ENCODE measurements at places on chromosomes 1 and 21.

- DNase-seq: peak; percentile 63
Measured at GRCh38 chr1:197356723-197357533, 88.9 kb downstream of the CRB1 start.

- peak; percentile 17 for DNase-seq
Measured at GRCh38 chr1:161905269-161905884, 118.3 kb downstream of the OLFML2B start.

- DNase-seq: peak; percentile 93
Measured at GRCh38 chr1:31647106-31647505, 2.4 kb upstream of the PEF1 start.

DNA sequence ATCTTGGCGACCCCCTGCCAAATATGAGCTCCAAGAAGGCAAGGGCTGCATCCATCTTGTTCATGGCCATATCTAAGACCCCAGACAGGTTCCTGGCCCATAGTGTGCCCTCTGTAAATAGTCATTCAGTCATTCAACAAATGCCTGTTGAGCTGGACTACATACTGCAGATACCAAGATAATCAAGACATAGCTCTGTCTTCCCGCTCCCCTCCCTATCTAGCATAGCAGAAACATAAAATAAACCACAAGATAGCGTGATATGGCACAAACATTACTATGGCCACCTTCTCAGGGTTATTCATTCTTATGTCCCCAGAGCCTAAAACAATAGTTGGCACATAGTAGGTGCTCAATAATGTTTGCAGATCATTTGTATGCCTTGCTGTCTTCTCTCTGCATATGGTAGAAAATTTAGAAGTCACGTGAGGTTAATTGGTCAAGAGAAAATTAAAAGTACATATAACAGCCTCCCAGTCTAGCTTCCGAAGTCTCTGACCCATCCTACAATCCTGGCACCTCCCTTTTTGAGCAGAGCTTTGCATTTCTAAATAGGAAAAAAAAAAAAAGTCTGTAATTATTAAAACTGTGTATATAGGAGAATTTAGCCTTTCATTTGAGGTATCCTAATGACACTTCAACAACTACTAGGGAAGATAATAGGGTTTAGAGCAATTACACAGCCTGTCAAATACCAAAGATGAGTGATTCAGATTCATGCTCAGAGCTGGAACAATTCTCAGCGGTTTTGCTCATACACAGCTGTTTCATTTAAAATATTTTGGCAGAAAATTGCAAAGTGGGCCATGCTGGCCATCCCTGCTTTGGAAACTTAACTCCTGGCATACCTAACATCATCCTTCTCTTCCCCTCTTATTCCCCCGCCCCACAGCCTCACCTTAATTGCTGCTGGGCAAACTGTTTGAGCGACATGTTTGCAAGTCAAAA lies 219.0 kb downstream of the KAZN start:
- DNase-seq: no peak

DNA sequence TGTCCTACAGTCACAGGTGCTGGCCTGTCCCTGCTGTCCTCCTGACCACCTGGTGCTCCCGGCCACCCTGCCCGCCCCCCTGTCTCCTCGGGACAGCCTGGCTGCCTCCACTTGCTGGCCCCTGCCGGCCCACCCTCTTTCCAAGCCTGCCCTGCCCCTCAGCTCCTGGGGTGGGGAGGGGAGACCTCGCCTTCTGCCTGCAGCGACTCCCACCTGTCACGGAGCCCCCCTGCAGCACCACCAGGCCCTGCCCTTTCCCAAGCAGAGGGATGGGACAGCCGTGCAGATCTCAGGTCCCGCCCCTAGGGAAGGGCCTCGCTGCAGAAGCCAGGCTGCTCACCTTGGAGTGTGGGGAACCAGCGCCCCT lies 7.5 kb downstream of the LRRC3 start:
- DNase-seq: no peak

- peak; percentile 92 for DNase-seq
Measured at GRCh38 chr21:15064576-15065391, at the start of gene NRIP1. Gene NRIP1, minus strand, starts transcription at chr21:15065000. Its CDS starts 96,808 bp downstream, at chr21:14968192.

- peak; percentile 37 for DNase-seq
Measured at GRCh38 chr1:19824541-19824940, 9.5 kb upstream of the RNF186 start.

- no peak for DNase-seq
Measured at GRCh38 chr1:208421486-208421885, 177.3 kb upstream of the PLXNA2 start.

DNA sequence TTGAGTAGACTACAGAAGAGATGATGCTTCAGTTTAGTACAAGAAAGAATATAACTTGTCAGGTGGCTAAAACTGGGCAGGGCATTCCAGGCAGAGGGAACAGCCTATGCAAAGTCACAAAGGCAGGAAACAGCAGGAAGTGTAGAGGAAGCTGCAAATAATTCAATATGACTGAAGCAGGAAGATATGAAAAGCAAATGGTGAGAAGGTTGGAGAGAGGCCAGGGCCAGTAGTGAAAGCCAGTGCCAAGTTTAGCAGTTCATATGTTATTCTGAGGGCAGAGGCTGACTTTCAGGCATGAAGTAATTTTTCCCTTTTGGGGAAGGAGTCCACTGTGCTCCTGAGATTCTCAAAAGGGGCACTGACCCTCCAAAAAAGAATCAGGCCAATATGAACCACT lies 8.0 kb upstream of the YBX1 start:
- DNase-seq: no peak

- DNase-seq: no peak
Measured at GRCh38 chr1:91552596-91552995, 51.9 kb downstream of the CDC7 start.

- DNase-seq: no peak
Measured at GRCh38 chr1:90671251-90671650, 45.9 kb downstream of the BARHL2 start.

DNA sequence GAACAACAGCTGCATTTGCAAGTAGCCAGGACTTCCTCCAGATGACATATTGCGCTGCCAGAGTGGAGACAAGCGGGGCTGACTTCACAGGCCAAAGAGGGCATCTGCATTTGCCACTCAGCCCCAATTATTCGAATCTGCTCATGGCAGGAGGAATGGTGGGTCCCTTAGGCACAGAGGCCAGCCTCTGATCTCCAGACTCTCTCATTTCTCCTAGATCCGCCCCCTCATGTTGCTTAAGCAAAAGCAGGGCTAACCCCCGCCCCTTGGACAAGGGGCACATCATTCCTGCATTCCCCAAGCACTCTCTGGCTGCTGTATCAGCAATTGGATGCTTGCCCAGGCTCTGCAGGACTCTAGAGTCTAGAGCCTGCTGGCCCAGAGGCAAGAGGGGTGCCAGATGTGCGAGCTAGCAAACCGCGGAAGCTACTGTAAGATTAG lies 262.4 kb downstream of the ST6GALNAC3 start:
- DNase-seq: peak; percentile 96

GRCh38 chr1:94342416-94342815 lies 75.8 kb upstream of the ABCD3 start:
- no peak for DNase-seq

- peak; percentile 3 for DNase-seq
Measured at GRCh38 chr1:18479454-18479853, 1.3 kb upstream of the KLHDC7A start.

GRCh38 chr1:170095976-170096748 lies 21.7 kb upstream of the KIFAP3 start:
- DNase-seq: peak; percentile 18

DNA sequence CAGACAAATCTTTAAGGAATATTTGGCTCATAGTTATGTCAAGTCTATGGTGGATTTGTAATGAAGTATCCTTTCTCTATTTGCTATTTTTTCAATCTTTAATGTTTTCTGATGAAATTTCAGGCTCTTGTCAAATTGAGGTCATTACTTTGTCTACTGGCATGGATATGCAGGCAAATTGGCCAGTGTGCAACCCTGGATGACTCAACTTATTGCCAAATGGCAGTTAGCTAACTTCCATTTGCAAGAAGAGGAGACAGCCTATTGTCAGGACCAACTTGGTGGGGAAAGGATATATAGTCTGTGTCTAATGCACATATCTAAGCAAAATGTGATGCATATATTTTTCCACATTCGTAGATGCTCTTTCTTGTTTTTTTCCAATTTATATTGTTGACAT lies 530.5 kb downstream of the PTBP2 start:
- peak; percentile 95 for DNase-seq

DNA sequence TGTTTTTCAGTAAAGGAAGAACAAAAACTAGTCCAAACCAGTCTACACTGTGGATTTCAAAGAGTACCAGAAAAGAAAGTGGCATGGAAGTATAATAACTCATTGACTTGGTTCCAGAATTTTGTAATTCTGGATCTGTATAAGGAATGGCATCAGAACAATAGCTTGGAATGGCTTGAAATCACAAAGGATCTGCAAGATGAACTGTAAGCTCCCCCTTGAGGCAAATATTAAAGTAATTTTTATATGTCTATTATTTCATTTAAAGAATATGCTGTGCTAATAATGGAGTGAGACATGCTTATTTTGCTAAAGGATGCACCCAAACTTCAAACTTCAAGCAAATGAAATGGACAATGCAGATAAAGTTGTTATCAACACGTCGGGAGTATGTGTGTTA lies 21.3 kb downstream of the CHODL start:
- DNase-seq: no peak

DNA sequence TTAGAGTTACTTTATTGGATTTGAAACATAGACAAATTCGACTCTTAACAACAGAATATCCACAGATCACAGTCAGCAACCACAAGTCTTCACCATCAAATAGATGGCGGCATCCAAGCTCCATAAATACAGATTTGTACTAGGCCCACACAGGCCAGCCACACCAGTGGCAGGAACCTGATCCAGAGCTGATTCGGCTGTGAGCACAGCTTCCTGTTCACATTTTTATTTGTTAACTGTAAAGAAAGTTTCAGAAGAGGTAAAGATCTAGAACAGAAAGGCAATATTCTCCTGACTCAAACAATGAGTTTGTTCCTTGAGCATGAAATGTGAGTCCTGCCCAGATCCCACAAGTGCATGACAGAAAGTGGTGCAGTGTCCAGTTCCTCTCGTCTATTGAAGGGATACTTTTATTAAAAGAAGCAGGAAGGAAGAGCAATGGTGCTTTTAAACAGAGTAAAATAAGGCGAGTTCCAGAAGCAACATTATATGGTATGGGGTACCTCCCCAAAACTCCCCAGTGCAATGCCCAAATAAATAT lies 205.8 kb downstream of the SLC45A1 start:
- no peak for DNase-seq

DNA sequence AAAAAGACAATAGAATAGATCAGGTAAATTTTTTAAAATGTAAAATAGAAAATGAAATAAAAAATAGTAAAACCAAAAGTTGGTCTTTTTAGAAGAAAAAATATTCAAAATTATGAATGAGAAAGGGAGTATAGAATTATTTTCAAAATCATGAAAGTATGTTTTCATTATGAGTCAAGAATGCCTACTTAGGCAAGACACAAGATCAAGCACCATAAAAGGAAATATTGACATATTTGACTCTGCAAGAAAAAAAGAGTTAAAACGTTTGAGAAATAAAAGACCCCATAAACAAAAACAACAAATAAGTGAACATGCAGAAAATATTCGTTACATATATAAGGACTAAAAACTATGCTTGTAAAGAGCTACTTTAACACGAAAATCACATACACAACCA lies 4.8 kb upstream of the COX20 start:
- DNase-seq: no peak

DNA sequence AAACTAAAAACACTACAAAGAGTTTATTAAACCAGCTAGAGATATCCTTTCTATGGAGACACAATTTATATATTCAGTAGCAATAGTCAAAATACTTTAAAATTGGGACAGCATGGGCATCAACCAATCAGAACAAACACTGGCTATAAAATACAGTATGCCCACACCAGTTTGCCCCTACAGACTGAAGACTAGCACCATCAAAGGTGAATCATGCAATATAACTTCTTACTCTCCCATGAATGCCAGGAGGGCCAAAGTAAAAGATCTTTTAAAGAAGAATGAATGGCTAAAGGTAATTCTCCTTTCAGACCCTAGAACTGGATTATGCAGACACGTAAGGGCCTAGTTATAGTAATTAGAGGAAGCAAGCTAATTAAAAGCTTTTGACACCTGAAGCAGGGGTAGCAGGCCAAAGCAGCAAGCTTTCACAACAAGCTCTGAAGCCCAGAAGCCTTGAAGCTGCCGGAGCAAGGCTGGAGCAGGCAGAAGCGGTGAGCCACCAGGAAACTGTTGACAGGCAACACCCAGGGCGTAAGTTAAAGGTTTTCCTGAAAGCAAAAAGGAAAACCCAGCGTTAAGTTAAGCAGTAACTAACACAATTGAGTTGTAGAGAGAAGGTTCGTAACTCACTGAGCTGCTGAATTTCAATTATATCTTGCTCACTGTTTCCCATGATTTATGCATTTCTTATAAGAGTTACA lies 99.3 kb downstream of the CDC42BPA start:
- no peak for DNase-seq
